ENCODE measurements at places on chromosomes 7 and 10.

- no peak for DNase-seq
These were observed 16.6 kb downstream of the MEIG1 start for GRCh38 chr10:14975672-14976273.

GRCh38 chr10:84424731-84425167 lies 96.4 kb downstream of the CCSER2 start:
- peak; percentile 63 for DNase-seq

GRCh38 chr7:99132595-99133321 lies 11.2 kb downstream of the SMURF1 start:
- DNase-seq, result no peak

DNA sequence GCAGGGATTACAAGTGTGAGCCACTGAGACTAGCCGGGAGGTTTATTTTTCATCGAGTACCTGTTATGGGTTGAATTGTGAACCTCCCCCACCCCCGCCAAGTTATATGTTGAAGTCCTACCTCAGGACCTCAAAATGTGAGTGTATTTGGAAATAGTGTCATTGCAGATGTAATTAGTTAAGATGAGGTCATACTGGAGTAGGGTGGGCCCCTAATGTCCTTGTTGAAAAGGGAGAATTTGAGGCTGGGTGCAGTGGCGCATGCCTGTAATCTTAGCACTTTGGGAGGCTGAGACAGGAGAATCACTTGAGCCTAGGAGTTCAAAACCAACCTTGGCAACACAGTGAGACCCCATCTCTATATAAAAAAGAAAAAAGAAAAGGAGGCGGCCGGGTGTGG lies 10.8 kb upstream of the BAG3 start:
- DNase-seq, result no peak
